ENCODE measurements at places on chromosomes 2 and 18.
A peak's percentile ranks its signal among the peaks of the same experiment; 100 is the strongest.

GRCh38 chr18:63834471-63835113 is 52.9 kb upstream of the SERPINB2 start:
- no peak for DNase-seq

- no peak for DNase-seq
Measured at GRCh38 chr2:96123936-96124335, 7.6 kb upstream of the ADRA2B start.

DNA sequence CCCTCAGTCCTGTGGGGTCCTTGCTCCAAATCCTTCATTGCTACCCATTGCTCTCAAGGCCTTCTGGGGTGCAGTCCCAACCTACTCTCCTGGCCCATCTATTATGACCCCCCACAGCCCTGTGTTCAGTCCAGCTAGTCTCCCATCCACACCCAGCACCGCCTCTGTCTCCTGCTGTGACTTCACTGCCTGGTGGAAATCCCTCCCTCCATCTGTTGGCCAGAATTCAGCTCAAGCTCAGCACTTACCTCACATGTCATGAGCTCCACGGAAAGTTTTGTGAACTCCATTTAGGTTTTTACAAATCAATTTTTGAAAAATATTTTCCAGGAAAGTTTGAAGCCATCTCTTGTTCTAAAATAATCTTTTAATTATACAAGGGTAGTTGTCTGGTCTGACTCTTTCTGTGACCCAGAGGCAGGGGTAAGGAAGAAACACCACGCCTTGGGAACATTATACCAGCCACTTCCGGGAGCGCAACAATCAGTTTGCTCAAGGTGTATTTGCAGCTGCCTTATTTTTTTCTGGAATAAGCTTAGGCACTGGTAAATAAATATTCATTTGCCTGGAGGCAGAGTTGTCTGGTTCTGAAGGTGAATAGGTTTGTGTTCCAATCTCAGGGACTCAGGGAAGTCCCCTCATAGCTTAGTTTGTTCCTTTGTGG is 110.8 kb downstream of the VIT start:
- no peak for DNase-seq

DNA sequence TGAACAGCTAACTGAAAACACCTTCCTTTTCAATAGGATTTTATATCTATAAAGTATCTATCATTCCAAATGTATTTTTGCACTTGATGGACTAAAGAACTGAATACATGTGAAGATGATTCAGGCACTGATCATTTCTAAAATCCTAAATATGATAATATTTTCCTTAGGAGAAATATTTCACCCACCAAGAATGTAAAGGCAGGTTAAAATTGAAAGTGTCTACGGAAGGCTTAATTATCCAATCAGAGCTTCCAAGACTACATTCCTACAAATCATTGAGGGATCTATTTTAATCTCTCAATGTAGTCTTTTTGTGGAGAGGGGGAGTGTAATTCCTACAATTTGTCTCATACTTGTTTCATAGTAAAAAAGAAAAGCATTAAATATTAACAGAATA is 3.6 kb downstream of the GALNT3 start:
- no peak for DNase-seq

- DNase-seq, result no peak
Measured at GRCh38 chr2:32977228-32977758, 30.5 kb downstream of the LTBP1 start.

DNA sequence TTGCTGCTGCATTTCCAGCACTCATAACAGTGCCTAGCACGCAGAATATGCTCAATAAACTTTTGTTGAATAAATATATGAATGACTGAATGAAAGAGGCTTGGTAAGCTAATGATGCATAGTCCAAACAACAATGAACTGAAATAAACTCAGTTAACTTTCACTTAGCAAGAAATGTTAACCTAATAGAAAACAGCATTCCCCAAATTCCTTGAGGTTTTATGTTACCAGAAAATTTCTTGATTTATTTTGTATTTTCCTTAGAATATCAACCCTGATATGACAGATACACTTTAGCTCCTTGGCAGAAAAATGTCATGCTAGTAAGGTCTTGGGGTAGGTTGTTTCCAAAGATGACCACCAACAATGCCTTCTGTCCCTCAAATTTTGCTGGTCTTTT is 217.4 kb downstream of the KCNE4 start:
- no peak for DNase-seq

DNA sequence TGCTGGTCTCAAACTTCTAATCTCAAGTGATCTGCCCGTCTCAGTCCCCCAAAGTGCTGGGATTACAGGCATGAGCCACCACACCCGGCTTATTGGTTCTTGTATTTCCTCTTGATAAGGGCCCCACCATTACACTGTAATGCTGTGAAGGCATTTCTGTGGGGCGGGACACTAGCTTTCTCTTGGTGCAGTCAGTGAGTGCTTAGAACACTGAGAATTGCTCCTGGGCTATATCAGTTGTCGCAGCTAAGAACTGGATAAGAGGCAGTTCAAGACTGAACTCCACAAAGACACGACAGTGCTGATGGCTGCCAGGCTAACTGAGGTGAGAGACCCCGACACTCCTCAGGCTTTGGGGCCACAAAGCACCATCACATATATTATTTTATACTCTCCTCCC is 2.1 kb downstream of the KHK start:
- DNase-seq, result no peak

DNA sequence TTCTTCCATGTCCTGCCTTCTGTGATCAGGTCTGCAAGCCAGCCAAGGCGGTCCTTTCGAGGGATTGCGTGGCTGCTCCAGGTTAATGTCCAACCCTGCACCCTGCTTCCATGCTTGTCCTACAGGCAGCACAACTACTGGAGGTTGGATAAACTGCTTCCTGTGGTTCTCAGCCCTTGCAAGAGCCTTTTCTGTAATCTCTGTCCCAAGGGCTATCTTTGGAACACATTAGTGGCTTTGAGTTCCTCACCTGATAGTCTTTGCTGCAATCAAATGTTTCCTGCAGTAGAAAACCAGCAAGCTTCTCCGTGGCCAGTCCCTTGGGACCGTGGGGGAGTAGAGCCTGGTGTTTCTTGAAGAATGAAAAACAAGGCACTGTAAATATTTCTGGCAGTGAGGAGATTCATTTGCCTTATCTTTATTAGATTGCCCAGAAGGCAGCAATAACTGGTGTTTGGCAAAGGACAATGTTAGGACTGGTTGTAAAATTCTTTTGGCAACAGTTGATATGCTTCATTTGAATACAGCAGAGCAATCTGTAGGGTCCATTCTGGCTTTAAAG is 214.4 kb downstream of the FHOD3 start:
- no peak for DNase-seq

- no peak for DNase-seq
Measured at GRCh38 chr18:31493941-31494340, 4.0 kb upstream of the DSG2 start.

- no peak for DNase-seq
Measured at GRCh38 chr18:28071199-28071598, 105.7 kb downstream of the CDH2 start.

- DNase-seq, result no peak
Measured at GRCh38 chr2:12424219-12424618, 292.5 kb upstream of the TRIB2 start.

DNA sequence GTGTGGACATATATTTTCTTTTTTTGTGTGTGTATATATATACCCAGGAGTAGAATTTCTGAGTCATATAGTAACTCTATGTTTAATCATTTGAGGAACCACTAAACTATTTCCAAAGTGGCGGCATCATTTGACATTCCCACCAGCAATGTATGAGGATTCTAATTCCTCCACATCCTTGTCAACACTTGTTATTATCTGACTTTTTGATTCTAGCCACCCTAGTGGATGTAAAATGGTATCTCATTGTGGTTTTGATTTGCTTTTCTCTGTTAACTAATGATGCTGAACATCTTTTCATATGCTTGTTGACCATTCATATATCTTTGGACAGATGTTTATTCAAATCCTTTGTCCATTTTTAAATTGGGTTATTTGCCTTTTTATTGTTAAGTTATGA is 120.3 kb downstream of the TGFA start:
- DNase-seq, result no peak

- no peak for DNase-seq
Measured at GRCh38 chr2:51232027-51232426, 200.1 kb upstream of the NRXN1 start.

DNA sequence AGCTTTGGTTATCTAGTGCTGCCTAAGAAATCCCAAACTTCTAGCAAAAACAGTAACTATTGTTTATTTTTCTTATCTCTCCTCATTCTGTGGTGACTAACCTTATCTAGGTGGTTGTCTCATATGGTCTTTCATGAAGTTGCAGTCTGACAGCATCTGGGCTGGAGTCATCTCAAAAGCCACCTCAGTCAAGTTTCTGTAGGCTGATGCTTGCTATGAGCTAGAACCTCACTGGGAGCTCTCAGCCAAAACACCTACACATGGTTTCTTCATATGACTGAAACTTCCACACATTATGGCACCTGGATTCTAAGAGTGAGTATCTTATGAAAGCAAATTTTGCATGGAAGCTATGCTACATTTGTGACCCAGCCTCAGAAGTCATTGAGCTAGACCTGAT is 596.4 kb upstream of the VRK2 start:
- no peak for DNase-seq

DNA sequence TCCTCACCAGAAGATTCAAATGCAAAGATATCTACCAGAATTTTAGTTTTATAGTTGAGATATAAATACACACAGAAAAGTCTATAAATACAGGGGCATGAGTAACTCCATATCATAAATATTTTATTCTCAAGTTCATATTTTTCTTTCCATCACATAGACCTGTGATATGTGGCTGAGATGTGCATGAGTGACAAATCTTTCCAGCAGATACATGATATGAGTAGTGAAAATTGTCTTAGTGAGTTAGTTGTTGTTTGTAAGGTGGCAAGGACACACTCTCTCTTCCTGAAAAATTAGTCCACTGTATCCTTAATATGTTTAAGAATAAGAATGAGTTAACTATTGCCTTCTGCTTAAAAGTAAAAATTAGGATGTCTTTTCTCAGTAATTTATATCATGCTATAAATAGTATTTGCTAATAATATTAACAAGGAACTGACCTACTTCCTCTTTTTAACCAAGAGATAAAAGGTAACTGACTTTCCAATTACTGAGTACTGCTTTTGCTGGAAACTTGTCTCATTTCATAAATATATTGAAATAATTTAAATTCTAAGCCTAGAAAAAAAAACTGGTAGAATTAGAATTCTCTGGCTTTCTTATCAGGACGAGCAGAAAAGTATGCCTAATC is 85.2 kb upstream of the SESTD1 start:
- no peak for DNase-seq

DNA sequence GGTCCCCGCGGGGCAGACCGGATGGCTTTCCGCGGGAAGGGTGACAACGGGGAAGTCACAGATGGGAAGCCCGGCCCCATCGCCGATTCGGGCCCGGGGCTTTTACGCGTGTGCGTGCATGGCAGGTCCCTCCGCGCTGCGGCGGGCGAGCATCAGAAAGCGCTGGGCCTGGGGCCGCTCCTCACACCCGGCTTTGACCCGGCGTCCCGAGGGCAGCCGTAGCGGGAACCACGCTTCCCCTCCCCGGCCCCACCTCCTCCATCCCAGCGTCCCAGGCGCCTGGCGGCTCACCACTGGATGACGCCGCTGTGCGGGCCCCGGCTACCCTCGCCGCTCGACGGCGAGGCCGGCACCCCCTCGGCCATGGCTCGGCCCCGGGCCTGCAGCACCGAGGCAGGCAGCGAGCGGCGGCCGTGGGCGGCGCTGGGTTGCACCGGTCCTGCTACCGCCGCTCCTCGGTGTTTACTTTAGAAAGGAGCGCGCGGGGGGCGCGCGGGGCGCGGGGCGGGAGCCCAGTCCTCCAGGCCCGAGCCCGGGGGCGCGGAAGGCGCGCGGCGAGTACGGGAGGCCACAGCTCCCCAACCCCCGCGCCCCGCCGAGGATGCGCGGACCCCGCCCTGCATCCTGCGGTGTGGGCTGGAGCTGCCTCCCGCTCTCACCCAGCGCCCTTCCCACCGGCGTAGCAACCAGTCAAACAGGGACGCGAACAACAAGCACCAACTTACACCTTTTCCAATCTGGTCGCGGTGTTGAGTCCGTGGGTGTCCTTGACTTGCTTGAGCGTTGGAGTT is 806 bp downstream of the RFX8 start:
- DNase-seq, result no peak

- peak; percentile 15 for DNase-seq
Measured at GRCh38 chr2:235779444-235779896, 285.6 kb downstream of the AGAP1 start.

DNA sequence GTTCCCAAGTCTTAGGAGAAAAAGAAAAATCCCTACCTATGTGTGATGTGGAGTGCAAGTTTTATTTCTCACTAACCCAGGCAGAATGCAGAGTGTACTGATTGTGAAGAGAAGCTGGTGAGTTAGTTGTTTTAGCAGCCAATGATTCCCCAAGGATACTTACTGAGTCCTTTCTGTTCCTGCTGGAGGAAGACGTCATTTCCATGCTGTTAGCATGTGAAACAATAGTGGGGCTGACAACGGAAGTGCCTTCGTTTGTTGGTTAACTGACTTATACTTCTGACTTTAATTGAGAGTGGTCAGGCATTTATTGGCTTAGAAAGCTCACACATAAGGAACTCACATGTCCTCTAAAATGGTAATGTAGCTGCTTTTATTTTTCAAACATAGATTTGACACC is 180.6 kb downstream of the MC4R start:
- no peak for DNase-seq

DNA sequence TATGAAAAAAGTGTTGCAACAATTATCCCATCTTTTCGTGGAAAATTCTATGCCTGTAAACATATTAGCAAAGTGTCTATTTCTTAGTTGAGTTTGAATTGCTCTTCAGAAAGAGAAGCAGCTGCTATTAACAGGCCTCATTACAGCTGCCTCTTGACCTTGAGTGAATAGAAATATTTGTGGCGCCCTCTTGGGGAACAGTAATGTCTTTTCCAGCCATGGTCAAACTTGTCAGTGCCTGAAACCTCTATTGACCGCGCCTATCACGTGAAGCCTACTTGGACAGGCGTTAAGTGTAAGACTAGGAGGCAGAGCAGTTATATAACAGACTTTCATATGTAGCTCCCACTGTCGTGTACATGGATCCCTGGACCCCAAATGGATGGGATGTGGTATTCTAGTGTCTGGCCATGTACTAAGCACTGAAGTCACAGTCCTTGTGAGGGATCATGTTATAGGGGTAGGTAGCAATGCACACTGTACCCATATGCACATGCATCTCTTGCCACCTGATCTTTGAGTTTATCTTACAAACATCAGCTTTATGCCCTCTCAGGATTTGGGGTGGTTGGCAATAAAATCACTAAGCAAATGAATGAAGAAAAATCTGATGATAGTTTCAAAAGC is 245.0 kb downstream of the PTGR3 start:
- DNase-seq, result no peak

GRCh38 chr2:198374375-198375082 is 570.1 kb downstream of the PLCL1 start:
- DNase-seq, result no peak

GRCh38 chr2:43701111-43701510 is 24.9 kb upstream of the C1GALT1C1L start:
- no peak for DNase-seq

DNA sequence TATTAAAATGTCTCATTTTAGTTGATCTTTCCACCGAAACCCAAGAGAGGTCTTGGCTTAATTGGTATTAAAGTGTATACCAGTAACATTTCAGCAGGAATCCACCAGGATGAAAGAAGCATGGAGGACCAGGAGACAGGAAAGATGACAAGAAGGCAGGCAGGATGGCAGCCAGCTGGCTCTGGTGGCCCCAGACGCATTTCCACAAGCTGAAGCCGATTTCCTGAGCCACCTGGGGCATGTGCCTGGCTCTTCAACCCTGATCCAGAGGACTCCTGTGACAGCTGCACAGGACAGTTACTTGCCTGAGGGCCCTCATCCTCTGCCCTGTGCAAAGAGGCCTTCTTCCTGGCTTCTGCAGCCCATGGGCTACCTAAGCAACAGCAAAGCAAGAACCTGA is 56.9 kb upstream of the NFU1 start:
- DNase-seq, result no peak

- no peak for DNase-seq
Measured at GRCh38 chr18:59218018-59218417, 1.9 kb upstream of the GRP start.

All from activated T-helper 1 cell treated with Interleukin-2 at 50 U/mL for 16 hours (primary cell).